ENCODE measurements at places on chromosomes 2 and 18.

DNA sequence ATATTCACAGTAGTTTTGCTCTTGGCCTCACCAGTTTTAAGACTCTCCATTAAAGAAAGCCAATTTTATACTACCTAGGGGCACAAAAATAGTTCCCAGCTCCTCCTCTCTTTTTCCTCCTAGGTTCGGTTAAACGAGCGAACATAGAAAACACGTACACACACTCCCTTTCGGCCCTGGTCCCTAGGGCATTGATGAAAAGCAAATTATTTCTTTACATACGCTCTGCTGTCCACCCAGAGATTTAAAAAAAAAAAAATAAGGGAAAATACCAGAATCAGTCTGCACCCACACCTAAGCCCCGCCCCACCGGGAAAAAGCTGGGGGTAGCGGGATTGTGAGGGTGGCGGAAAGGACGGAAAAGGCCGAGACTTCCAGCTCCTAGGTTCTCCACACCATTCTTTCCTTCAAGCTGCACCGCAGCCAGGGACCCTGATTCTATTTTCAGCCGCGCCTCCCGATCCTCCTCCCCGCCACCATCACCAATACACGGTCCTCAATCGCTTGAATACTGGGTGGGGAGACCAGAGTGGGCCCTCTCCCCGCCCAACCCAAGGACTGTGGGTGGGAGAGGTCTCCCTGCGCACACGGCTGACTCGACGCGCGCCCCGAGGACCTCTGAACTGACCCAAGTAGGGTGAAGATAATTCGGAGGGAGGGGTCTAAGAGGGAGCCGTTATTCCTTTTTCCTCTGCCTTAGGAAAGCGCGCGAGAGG is 769 bp downstream of the ATF2 start:
- DNase-seq, result no peak

DNA sequence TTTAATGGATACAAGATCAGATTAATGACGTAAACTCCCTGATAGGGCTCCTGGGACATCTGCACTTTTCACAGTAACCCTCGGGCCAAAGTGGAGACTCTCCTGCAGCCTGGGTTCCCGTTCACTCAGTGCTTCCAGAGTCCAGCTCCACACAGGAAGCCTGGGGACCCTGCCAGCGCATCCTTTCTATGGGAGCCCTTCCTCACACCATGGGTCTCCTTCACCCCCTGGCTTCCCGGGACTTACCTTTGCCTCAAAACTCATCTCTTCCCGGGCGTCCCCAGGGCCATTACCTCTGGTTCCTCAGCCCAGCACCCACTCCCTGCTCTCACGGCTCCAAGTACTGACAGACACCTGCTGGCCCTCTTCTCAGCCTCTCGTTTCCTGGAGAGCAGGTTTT is 40.7 kb upstream of the KLF11 start:
- no peak for DNase-seq

GRCh38 chr2:124810132-124810531 is 785.0 kb downstream of the CNTNAP5 start:
- DNase-seq, result no peak

DNA sequence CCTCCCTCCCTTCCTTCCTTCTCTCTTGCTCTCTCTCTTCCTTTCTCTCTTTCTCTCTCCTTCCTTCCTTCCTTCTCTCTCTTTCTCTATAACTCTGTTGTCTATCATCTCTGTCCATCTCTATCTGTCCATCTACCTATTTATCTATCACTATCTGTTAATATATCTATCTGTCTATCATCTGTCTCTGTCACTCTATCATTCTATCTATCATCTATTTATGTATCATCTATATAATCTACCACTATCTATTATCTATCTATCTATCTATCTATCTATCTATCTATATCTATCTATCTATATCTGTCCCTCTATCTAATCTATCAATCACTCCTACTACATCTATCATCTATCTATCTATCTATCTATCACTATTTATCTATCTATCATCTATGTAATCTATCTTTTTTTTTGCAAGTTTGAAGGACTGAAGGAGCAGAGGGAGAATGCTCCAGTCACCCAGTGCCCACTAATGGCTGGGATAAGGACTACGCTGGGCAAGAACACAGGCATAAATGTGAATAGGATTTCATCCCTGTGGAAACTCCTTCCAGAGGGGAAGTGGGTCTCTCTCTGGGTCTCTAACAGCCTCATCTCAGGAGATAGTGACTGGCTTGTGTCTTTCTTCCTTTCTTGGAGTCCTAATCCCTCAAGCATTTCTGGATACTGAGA is 427.0 kb downstream of the LPIN1 start:
- DNase-seq, result no peak

GRCh38 chr2:237059155-237059875 is 26.4 kb upstream of the COPS8 start:
- DNase-seq, result no peak

GRCh38 chr2:18531194-18531593 is 29.3 kb downstream of the RDH14 start:
- DNase-seq, result no peak

DNA sequence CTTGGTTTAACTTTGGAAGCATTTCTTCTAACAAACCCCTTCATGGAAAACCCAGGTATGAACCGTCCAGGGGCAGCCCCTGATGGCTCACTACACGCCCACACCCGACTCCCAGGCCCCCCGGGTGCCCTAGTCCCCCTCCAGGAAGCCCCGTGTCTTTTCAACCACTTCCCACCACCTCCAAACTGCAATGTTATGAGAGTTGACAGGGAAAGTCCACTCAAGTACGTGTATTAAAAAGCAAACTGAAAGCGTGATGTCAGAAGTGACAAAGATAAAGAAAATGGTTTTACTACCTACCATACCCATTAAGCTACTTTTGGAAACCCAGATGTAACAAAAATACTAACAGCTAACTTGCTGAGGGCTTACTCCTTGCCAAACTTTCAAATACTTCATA is 51.5 kb downstream of the L3MBTL4 start:
- DNase-seq, result no peak

GRCh38 chr2:127763776-127764175 is 47.2 kb downstream of the WDR33 start:
- no peak for DNase-seq

GRCh38 chr2:61948661-61949457 is 43.4 kb downstream of the COMMD1 start:
- no peak for DNase-seq

DNA sequence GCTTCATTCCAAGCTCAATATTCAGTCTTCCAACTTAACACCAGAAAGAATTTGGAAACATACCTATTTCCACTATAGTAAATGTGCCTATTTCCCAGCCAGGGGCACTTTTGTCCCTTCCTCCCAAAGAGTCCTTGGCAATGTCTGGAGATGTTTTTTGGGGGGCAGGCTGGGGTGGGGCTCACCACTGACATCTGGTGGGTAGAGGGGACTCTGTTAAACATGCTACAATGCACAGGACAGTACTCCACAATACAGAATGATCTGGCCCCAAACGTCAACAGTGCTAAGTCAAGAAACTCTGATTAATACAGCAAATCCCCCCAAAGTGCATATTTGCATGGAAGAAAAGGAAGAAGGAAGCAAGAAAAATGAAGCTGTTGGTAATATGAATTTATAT is 61.7 kb downstream of the SMIM21 start:
- DNase-seq, result no peak

- no peak for DNase-seq
These were observed 154.8 kb downstream of the RNF152 start for GRCh38 chr18:61738042-61738441.

DNA sequence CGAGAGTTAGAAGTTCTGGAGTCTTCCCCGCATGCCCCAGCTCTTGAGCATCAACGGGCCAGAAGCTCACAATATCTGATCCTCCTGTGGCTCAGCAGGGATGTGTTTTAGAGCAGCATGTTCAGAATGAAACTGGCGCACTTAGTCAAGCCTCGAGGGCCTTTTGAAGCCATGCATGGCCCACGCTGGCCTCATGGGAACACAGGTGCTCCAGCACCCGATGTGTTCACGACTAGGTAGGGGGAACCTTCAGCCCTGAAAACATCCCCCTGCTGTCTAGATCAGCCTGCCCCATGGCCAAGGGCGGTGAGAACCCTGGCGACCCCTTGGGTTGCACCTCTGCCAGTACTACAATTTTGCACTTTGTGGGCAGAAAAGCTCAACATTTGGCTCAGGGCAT is 32.8 kb downstream of the MSH6 start:
- DNase-seq, result no peak

DNA sequence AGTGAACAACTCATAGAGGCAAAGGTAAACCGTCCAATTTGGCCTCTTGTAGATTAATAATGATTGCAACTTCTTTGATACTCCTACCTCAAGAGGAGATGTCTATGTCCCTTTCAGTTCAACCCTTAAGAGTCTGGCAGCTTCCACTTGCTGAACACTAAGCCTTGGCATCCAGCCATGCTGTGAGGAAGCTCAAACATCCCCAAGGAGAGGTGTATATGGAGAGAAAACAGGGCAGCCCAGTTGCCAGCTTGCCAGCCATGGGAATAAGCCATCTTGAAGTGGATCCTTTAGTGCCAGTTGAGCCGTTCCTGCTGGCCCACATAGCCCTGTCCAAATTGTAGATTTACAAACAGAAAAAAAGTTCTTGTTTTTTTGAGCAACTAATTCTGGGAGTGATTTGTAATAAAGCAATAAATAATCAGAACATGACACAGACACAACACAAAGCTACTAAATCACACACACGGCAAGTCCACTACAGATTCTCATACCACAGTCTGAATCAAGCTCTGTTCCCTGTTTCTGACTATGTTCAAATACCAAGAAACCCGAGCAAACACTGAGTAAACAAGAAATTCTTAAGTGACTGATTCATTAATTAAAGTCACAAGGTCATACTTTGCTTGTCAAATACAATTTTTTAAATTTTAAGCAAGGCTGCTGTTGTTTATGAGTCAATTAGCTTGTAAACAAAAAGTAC is 96.1 kb downstream of the PID1 start:
- no peak for DNase-seq

Data from effector memory CD4-positive, alpha-beta T cell (primary cell).